ENCODE measurements at places on chromosomes 4 and X.

- DNase-seq: no peak
Measured at GRCh38 chr4:10140866-10141759, 24.5 kb upstream of the WDR1 start.

DNA sequence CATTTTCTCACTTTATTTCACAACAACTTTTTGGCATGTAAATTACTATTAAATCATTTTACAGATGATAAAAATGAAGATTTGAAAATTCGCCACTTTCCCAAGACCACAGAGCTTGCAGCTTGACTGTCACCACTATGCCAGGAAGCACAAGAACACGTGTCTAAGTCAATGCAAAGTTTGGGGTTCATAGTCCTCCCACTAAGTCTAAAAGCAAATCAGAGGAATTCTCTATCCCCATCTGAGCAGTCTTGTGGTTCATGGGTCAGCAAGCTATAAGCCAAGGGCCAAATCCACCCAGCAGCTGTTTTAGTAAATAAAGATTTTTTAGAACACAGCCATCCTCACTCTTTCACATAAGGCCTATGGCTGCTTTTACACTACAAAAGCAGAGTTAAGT lies 833.3 kb upstream of the INTU start:
- no peak for DNase-seq

- DNase-seq: no peak
Measured at GRCh38 chr4:151808542-151808941, 47.7 kb upstream of the GATB start.

DNA sequence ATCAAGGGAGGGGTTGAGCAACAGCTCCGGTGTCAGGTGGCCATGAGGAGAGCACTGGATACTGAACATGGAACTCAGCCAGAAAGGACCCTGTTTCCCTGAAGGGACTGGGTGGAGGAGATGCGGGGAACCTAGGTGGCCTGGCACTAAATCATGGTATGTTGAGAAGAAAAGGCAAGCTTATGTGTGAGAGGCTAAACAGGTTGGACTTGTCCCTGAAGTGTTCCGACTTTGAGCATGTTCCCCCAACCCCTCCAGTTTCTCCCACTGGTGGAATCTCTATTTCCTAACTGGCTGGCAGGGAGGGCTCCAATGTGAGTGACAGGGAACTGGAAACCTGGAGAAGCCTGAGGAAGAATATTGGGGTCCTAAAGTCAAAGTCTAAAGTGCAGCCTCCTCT lies 69.5 kb downstream of the PLAC1 start:
- DNase-seq: no peak

GRCh38 chr4:6580353-6580752 lies 5.4 kb downstream of the MAN2B2 start:
- DNase-seq: no peak

DNA sequence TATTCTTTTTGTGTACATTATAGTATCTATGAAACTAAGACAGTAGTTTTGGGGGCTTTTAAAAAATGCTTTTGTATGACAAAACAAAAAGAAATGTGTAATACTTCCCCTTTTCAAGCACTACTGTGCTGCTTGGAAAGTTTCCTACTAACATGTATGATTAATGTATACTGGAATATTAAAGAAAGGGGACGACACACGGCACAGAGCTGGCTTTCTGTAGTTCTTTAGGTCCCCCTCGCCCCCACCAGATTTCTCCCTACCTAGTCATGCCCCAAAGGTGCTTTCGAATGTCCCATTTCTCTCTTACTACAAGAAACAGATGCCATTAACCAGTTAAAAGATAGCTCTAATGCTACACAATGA lies 1.6 kb upstream of the AP1S2 start:
- DNase-seq: no peak

- peak; percentile 46 for DNase-seq
Measured at GRCh38 chr4:83043801-83044407, 8.9 kb downstream of the COPS4 start.

GRCh38 chr4:160523231-160523630 lies 1420.4 kb downstream of the RAPGEF2 start:
- no peak for DNase-seq

GRCh38 chrX:77628294-77629025 lies 157.6 kb downstream of the ATRX start:
- DNase-seq: peak; percentile 2

GRCh38 chr4:122533841-122534240 lies 77.3 kb upstream of the IL2 start:
- DNase-seq: no peak

DNA sequence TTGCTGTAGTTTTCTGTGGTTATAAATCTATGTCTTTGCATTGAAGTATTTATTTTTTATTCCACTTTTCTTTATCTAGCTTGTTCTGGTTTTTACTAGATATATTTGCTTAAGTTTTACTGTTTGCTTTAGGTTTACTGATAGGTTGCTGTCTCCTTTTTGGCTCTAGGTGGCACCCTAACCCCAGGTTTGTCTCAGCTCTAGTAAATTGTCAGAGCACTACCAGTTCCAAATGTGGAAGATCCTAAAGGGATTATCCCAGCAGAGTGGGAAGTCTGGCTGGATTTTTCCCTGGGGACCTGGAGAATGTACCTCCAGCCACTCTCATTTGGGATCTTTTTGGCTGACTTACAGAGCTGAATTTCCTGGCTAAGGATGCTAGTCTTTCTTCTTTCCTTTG lies 106.1 kb downstream of the PBDC1 start:
- peak; percentile 54 for DNase-seq

- no peak for DNase-seq
Measured at GRCh38 chr4:4479366-4479765, 62.5 kb downstream of the STX18 start.

DNA sequence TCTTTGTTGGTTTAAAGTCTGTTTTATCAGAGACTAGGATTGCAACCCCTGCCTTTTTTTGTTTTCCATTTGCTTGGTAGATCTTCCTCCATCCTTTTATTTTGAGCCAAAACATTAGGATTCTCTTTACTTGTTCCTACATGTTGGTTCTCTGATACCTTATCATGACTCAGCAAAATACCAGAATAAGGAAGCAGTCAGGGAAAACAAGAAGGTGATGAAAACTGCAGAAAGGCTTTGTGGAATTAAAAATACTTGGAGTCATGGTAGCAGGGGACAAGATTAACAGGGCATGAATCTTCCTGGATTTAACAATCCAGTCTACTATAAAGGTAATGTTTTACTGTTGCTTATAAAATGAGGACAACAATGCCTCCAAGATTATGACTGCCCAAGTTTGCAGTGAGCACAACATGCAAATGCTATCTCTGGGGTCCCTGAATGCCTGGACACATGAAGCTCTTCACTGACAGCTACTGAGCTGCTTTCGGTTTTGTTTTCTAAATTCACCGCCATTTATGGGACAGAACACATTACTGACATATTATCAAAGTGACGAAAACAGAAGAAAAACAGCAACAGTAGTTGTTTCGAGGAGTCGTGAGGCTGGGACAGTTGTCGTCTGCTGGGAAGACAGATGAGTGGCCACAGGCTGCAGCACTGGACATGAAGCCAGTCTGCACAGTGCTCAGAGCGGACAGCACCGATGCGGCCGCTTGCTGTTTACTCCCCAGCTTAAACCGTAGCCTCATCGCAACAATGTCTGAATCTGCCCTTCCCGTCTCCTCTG lies 174.5 kb upstream of the DKK2 start:
- no peak for DNase-seq

DNA sequence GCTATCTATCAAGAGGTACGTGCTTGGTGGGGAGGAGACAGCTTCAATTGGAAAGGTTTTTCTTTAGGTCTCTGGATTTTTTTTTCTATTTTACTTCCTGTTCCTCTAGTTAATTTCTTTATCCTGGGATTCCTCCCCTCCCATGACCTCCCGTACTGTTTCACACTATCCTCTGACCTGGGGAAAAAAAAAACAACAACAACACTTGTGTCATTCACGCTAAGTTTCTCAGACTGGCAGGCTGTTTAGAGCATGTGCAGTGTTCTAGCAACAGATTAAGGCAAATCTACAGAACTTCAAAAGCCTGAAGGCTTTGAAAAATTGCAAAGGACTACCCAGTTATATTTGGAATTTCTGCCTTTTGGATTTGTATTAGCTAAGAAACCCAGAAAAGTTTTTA lies 358.4 kb downstream of the ARHGAP24 start:
- no peak for DNase-seq

DNA sequence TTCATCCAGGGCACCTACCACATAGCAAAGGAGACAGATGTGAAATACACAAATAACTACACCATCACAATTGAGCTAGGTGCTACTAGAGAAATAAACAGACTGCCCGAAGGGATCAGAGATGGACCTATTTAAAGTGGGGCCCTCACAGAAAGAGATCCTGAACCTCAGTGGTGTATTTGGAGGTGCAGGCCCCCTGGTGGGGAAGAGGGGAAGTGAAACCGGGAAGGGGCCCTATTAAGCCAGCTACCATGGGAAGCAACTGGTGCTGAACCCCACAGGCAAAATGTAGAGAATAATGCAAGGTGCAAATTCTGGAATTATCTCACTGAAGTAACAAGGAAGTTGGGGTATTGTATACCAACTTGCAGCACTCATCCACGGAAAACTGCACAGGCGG lies 78.6 kb upstream of the FAM9A start:
- DNase-seq: no peak

- DNase-seq: no peak
Measured at GRCh38 chr4:1500231-1500965, 94.2 kb upstream of the NKX1-1 start.

- DNase-seq: peak; percentile 70
Measured at GRCh38 chrX:153554519-153555167, 37.2 kb downstream of the ATP2B3 start.

DNA sequence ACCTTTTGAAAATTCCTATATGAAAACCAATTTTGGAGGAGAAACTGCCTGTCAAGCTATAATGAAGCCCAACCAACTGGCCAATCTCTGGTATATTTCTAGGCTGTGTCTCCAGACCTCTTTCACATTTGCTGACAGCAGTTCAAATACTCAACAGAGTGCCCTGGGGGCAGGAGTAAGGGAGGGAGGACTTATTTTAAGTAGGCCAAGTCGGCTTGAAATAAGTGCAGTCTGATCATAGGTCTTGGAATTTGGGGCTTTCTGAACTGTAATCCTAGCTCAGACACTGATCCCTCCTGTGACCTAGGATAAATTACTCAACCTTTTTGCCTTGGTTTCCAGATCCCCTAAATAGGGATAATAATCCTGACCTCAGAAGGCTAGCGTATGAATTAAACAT lies 59.4 kb upstream of the SLC7A11 start:
- no peak for DNase-seq

All from AG08395 (cell line).